ENCODE measurements at places on chromosomes 6 and 20.

DNA sequence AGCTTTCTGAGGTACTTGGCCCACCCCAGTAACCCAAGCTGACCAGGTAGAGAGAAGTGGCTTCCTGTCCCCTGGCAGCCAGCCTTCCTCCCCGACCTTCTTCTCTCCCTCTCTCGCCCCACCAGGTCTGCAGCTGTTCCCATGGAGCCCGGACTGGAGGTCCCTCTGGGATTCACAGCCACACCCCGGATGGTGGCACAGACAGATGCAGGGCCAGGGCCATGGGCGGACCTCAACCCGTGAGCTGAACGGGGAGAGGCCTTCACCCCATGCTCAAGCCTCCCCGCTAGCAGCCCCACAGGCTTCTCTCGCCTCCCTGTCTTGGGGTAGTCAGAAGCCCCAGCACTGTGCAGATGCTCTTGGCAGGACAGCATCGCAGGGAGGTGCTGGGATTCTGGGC is 41.3 kb downstream of the CPXM1 start:
- DNase-seq = no peak

GRCh38 chr6:39843305-39844020 is 51.3 kb downstream of the DAAM2 start:
- DNase-seq = no peak

GRCh38 chr20:45842169-45842812 is 8.7 kb downstream of the SNX21 start:
- no peak for DNase-seq

GRCh38 chr6:39199231-39199940 is 29.9 kb downstream of the KCNK5 start:
- DNase-seq = no peak

DNA sequence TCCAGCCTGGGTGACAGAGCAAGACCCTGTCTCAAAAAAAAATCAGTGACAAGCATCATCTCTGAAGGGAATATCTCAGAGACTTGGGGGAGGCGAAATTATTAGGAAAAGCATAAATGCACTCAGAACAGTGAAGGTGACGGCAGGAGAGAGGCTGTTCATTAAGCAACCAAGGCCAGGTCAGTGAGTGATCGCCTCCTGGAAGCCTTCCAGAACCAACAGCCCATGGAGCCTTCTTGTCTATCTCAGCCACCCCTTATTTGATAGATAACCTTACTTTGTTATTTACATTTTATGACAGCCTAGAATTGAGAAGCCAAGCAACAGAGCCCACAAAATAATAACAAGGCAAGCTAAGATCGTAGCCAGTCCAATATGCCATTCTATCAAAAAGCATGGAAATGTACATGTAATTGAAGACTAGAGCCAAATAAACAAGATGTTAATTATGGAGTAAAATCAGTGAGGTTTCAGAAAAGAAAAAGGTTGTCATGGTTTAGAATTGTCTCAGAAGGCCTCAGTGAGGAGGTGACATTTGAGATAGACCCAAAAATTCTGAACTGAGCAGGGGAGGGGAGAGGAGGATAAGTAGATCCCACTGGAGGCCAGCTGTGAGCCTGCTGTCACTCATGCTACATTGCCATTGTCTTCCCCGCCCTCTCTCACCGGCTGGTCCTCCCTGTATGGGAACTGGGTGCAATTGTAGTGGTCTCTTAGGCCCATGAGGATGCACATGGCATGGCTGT is 17.8 kb downstream of the BNIP5 start:
- DNase-seq = no peak

Measured in hematopoietic multipotent progenitor cell treated with erythropoietin and hydrocortisone succinate and interleukin-3 and kit ligand, for 15 days (in vitro differentiated cells).